ENCODE measurements at places on chromosomes 3 and 15. TPM values are rescaled to one million over a fixed set of nuclear protein-coding genes. Genes with fewer than 3 reads are reported as not detected.

Gene EPB42
- polyA plus RNA-seq: not detected

Gene ACOX2
- polyA plus RNA-seq: 30.8 TPM

Gene TRIM42
- not detected for polyA plus RNA-seq

Gene PTPRG
- polyA plus RNA-seq: 26.5 TPM

Gene GOLGA8R
- polyA plus RNA-seq: 0.74 TPM

Gene NMB
- 3.8 TPM for polyA plus RNA-seq

Gene LRRC57
- 18.3 TPM for polyA plus RNA-seq

DNA sequence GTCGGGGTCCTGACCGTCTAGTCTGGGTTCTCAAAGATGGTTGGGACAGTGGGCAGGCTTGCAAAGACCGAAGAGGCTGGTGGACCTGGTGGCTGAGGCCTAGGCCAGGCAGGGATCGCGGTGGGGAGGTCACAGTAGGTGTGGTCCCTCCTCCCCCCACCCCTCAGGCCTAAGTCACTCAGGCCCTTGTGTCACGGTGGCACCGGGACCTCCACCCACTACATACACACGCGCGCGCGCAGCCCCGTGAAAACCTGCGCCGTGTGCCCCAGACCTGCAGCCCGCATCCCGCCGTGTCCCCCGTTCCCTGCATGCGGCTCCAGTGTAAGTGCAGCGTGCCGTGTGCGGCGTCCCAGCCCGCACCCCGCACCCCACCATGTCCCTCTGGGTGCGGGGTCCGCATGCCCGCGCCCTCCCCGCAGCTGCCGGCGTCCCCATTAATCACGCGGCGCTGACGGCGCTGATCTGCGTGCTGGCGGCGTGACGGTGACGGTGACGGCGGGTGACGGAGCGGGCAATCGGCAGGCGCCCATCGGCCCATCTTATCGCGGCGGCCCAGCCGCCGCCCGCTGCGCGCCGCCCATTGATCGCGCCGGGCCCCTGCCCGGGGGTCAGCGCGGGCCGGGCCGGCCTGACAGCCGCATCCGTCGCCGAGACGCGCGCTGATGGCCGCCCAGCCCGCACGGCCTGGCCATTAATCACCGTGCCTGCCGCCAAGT is 24.4 kb downstream of the SEC61A1 start:
- DNase-seq: no peak

GRCh38 chr3:117710501-117710900 is 1000.9 kb downstream of the TUSC7 start:
- no peak for DNase-seq

DNA sequence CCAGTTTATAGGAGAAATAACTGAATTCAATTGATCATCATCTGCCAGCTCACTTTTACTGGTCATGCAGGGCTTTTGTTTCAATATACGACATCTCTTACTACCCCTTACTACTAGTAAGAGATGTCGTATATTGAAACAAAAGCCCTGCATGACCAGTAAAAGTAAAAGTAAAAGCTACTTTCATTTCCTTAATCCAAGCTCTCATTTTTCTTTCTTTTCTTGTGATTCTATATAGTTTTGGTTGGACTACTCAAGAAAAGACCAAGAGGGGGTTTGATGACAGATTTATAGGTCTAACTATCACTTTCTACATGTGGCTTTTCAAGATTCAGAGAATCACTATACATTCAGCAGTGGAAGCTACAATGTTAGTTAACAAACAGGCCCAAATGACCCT is 1237.3 kb downstream of the ROBO2 start:
- no peak for DNase-seq

DNA sequence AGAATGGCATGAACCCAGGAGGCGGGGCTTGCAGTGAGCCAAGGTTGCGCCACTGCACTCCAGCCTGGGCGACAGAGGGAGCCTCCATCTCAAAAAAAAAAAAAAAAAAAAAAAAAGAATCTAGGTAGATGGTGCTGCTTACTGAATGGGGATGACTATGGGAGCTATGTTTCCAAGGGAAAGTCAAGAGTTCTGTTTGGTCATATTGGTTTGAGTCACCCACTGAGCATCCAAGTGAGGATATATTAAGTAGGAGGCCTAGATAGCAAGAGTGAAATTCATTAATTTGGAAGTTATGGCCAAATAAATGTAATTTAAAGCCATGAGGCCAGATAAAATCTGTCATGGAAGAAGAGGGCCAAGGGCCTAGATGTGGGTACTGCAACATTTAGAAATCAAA is 9.0 kb upstream of the UACA start:
- no peak for DNase-seq

DNA sequence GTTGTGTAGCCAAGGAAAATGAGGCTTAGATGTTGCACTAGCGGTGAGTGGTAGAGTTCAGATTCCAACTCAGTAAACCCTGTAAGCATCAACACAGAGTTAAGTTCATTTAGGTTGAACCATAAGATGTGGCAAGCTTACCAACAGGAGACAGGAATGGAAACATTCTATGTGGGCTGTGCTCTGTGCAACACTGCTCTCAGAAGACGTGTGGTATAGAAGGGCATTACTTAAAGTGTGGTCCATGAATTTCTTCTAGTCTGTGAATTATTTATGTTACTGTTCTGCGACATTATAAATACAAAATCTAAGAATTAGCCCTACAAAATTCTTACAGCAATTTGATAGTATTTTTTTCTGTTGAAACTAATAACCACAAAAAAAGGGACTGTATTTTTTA is 213.3 kb downstream of the GRM7 start:
- DNase-seq: no peak

DNA sequence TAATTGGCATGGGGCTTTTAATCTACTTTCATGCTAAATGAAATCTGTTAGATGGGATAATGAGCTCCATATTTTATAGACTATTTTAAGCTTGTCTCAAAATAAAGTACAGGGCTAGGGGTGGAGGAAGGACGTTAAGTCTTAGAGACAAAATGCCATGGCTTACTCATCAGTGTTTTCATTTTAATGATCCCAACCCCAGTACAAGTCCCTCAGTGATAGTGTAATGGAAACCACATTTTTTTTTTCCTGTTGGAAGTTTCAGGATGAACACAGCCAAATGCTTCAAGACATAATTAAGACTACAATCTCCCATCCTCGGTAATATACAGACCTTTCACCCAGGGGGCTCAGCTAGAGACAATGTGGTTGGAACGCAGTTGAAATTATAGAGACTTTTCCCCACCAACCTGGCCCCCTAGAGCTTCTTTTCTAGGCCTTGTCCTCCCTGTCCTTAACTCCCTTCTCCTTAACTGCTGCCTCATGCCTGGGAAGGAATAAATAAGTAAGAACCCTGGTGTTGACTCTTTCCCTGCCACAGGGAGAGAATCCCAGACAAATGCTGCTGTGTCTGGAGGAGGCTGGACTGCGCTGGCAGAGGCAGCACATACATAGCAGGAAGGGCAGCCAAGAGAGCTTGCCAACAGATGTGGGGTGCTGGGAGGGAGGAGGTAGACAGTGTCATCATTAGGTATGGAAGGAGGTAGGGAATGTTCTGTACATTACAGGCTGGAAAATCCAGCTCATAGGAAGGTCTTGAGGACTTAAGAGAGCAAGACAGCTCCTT is 115.4 kb upstream of the ROPN1 start:
- no peak for DNase-seq

DNA sequence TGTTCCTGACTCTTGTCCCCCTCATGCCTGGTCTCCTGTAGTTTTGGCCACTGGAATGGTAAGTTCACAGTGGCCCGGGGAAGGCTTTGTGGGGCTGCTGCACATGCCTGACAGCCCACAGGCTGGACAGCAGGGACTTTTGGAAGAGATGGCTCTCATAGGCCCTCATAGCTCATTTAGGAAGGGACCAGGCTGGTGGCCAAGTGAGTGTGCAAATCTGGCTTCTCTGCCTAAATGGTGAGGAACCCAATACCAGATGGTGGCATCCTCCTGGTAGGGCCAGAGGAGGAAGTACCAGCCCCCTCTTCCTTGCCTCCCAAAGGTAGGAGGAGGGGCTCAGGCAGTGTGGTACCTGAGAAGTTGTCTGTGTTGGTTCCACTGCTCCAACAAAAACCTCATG is 25.6 kb downstream of the ALPK3 start:
- DNase-seq: no peak

GRCh38 chr3:152200476-152201420 is 68.0 kb upstream of the MBNL1 start:
- DNase-seq: no peak

- no peak for DNase-seq
Observed at GRCh38 chr15:90871139-90871715, 2.8 kb downstream of the FURIN start.

DNA sequence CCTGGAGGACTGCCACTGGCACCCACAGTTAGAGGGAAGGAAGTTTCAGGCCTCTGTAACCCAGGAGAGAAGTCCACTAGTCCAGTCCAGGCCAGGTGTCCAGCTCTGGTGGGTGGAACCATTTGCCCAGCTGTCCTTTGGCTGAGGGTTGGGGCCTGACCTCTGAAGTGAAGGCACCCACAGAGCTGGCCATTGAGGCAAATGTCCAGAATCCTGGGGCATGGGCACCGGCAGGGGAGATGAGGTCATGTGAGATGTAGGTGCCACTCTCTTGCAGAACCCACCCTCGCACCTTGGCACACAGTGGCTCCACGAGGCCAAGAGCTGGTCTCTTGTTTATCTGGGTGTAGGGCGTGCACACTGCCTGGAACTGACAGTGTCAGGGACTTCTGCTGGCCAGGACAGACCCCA is 162.8 kb downstream of the SMAD6 start:
- no peak for DNase-seq

- no peak for DNase-seq
Observed at GRCh38 chr3:120640231-120640630, 41.8 kb downstream of the HGD start.

GRCh38 chr3:111107662-111108035 is 36.0 kb downstream of the NECTIN3 start:
- DNase-seq: no peak

GRCh38 chr15:35929740-35930444 is 383.9 kb upstream of the DPH6 start:
- no peak for DNase-seq

- DNase-seq: no peak
Observed at GRCh38 chr15:56553486-56553885, 88.5 kb upstream of the MNS1 start.

DNA sequence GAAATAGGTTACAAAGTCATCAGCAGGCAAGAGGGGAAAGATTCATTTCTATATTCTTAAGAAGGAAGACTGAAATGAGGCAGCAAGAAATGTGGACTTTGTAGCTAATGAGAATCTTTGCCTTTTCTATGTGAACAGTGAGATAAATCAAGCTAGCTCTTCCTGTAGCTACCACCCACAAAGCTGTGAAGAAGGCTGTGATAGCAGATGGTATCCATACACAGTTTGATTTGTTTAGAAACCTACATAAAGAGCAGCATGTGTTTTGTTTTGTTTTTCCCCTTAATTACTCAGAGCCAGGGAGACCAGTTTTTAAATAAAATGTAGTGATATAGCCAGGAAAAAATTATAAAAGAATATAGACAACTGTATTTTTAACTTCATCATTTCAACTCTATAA is 45.5 kb downstream of the TEX9 start:
- DNase-seq: no peak

- peak; percentile 8 for DNase-seq
Observed at GRCh38 chr3:60053526-60054265, 1003.9 kb upstream of the CFAP20DC start.
